ENCODE measurements at places on chromosomes 6 and 20.

- DNase-seq: no peak
Measured at GRCh38 chr6:14545496-14545895, 427.9 kb downstream of the CD83 start.

DNA sequence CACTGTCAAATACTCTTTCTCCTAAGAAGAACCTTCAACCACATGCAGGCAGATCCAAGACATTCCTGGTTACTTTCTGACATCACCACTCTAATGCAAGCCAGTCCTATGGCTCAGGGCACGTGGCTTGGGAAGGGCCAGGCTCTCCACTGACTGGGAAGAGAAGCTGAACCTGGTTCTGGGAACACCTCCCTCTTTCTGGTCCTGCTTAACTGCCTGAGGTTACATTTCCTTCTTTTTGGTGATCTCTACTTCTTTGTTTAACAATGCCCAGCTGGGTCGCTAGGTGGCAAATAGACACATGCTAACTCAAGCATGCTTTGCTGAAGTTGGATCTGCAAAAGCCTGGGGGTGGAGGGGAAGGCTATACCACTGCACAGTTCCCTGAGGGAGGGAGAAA lies 249.8 kb downstream of the GMDS start:
- DNase-seq: no peak

GRCh38 chr20:23608251-23608846 lies 2.6 kb upstream of the CST9 start:
- DNase-seq: no peak

DNA sequence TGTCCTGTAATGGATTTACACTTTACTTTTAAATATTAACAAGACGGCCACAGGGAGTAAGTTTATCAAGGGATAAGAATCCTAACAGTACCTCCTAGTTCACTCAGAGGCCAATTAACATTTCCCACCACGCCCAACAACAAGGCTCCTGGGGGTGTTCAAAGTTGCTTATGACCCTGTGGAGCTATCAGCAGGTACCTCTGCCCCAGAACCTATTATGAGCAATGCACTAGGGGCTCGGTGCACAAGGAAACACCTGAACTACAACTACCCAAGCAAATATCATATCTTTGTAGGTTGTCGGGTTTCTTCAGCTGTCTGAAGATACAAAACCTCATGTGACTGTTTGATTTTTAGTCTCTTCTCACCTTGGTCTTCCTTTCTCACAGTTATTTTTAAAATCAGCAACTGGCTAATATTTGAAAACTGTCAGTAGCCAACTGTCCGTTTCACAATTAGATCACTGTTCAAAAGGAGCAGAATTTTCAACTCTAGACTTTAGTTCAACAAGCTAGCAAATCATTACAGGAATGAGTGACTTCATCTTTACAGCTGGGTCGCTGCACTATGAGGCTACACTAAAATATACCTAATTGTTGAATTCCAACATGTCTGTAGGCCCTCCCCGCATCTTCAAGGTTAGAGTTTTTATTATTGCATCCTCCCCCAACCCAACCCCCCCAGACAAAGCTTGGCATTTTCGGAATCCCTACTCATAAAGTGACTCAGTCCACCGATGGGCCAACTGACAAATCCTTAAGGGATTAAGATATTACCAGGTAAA lies 38.1 kb downstream of the B4GALT5 start:
- peak; percentile 57 for DNase-seq

GRCh38 chr20:45630371-45630770 lies 713 bp downstream of the WFDC9 start:
- no peak for DNase-seq

DNA sequence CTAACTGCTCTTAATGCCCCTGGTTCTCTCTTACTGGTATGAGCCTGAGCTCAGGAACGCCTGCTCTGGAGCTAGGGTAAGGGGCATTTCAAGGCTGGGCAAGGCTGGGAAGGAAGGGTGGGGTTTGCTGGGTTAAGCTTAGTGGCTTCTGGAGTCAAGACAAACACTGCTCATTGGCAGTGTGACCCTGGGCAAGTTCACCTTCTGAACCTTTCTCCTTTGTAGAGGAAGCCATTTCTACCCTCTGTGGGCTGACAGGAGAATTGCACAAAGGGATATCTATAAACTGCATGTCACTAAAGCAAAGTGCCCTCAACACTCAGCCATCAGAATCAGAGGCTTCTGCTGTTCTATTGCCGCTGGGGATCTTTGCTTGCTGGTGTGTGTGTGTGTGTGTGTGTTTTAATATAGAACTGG lies 20.3 kb upstream of the LRRN4 start:
- peak; percentile 18 for DNase-seq

DNA sequence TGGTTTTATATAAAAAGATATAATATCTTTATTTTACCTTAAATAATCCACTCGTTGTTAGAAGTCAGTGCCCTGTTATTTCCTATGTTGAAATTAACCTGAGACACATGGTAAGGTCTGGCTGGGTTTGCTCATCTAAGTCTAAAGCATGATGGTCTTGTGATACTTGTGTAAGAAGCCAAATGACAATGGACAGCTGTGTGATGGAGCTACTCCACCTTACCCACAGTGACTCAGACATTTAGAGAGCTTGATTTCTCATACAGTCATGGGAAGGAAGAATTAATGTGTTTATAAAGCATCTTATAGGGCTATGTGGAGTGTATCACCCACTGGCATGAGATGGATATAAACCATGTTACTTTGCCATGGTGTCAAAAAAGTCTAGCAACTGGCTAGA lies 11.7 kb downstream of the CTCFL start:
- no peak for DNase-seq

DNA sequence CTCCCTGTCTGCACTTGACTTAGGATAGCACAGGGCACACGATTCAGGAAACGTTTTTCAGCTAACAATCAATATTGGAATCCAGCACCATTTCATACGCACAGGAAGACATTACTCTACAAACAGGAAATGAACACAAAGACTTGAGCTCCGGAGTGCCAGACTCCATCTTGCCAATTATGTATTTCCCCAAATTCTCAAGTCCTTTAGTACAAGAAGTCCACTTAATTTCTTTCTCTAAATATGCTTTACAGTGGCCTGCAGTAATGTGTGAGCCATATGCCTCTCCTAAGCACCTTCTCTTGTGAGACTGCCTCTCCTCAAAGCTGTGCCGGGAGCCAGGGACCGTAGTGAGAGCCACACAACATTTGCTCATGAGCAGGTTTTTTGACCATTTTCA lies 168.2 kb downstream of the THBS2 start:
- no peak for DNase-seq

- DNase-seq: peak; percentile 32
Measured at GRCh38 chr20:21640556-21640955, 64.9 kb upstream of the PAX1 start.

GRCh38 chr6:134954272-134955000 lies 4.5 kb upstream of the ALDH8A1 start:
- no peak for DNase-seq

DNA sequence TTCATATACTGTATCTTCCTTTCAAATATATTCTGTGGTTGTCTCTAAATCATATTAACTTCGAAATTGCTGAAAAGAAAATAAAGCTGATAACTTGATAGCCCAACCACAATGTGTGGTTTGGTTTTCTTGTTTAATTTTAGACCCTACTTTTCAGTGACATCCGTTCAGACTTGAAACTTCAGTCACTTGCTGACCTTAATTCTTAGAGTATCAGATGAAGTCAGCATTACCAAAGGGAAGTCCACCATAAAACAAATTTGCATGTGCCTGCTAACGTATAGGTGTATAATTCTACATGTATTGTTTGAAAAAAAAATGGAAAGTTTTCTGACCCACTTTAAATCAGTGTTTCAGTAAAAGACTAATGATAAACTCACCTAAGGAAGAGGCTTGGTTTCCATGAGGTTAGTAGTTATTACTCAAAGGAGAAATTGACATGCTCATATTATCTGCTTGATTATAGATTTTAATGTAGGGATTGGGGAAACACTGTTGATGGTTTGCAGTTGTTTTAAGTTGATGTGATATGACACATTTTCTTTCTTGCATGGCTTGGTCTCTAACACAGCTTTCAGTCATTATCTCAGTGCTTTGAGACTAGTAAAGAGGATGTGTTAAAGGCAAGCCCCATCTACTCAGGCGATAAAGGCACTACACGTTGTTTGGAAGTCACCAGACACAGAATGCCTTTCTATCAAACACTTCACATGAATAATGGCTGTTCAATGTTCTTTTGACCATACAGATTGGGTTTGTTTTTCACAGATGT lies 5.2 kb upstream of the IL17A start:
- no peak for DNase-seq

DNA sequence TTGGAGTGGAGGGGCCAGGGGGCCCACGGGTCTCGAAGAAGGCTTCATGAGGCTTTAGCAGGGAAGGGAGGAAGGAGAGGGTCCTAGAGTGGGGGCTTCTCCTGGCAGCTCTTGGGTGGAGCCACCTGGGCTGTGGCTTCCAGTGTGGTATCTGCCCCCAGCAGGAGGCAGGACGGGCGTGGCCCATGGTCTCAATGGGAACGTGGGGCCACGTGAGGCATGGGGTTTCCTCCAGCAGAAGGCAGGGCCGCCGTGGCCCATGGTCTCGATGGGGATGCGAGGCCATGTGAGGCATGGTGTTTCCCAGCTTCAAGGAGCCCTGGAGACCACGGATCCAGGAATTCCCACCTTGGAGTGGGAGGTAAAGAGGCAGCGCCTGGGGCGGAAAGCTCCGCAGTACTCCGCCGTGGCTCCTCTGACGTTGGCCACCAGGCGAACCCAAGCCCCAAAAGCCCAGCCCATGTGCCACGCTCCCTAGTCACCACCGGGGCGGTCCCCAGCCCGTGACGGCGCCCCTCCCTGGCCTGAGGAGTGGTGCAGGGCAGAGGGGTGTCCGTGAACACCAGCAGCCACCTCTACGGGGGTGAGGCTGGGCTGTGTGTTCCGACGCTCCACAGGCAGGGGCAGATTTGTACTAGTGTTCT lies 62.0 kb upstream of the GATA5 start:
- peak; percentile 69 for DNase-seq

DNA sequence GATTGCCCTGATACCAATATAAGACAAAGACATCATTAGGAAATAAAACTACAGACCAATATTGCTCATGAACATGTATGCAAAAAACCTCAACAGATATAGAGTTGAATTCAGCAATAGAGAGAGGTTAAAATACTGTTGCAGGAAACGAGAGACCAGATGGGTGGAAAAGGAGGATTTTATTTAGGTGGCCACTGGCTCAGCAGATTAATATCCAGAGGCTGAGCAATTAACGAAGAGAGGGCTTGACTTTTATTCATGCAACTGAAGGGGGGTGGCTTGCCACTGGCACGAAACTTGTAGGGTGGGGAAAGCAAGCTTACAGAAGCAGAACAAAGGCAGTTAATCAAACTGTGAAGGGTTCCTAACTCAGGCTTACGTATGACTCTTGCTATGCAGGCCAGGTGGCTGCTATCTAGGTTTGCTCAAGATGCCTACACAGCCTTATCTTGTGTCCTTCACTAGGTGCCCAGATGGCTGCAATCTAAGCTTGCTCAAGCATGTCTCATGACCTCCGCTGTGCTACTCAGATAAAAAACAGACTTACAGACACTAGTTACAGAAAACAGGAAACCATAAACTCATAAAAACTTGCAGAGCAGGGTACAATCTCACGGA lies 126.4 kb downstream of the MMUT start:
- DNase-seq: no peak

- DNase-seq: no peak
Measured at GRCh38 chr6:33878562-33878961, 74.8 kb upstream of the MLN start.

DNA sequence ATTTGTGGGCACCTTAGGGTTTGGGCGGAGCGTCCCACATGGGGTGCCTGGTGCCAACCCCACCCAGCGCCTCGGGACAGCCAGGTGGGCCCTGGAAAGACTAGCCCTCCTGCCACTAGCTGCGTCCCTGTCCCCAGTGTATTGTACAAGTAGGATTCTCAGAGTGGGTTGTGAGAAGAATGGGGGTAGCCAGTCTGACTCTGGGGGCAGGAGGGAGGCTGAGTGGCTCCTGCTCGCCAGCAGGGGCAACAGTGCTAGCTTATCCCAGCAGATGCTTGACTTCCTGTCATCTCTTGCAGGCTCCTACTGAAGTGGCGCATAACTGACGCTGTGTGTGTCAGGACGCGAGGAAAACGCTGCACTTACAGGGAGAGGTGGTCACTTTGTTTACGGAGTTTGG lies 9.3 kb downstream of the PSMA7 start:
- DNase-seq: no peak

DNA sequence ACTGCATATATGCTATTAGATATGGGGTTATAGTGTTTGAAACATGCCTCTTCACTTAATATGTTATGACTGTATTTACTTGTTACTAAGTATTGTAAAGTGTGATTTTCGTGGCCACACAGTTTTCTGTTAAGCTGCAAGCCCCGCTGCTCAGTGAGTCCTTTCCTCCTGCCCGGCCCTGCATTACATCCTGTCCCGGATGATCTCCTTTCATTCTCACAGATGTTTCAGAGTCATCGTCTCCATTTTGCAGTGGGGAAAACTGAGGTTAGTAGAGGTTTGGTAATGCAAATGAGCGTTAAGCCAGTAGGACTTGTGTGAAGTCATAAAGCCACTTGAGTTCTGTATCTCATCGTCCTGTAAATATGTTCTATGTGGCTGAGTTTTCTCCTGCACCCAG lies 155.5 kb downstream of the CFAP61 start:
- DNase-seq: no peak

- DNase-seq: no peak
Measured at GRCh38 chr6:117795234-117795633, 111.8 kb upstream of the SLC35F1 start.

GRCh38 chr6:72621291-72622093 lies at the start of gene KCNQ5:
Gene KCNQ5, plus strand, starts transcription at chr6:72622064.
- peak; percentile 50 for DNase-seq

DNA sequence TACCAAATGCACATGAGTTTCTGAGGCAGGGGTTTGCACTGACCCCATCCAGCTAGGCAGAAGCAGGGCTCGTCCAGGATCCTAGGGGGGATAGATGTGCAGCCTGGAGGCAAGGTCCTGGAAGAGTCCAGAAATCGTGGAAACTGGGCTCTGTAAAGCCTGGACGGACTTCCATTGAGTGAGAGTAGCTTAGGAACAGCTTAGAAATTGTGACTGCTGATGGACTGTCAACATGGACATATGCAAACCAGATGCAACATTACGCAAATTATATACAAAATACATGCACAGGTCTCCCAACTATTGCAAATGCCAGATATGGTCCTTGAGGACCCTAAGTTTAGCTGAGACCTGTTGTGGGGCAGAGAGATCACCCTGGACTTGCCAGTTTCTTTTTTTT lies 4.8 kb upstream of the EMILIN3 start:
- DNase-seq: no peak

DNA sequence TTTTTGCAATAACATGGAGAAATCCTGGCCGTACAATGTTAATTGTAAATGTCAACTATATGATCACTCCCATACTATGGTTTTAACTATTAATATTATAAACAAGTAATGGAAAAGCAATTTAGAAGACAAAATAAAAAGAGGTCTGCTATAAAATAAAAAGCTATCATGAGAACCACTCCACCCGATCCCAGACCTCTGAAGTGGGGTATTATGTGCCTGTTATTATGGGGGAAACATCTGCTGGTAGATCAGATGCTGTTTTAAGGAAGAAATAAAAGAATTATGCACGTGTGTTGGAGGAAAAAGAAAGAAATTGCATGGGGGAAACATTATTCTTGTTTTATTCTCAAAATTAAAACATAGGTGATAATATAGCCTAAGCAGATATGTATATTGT lies 615.7 kb upstream of the ARID1B start:
- DNase-seq: no peak
